Activated naive CD4-positive, alpha-beta T cell treated with anti-CD3 and anti-CD28 coated beads, Interleukin-2, amount 50 U/mL, for 72 hours (primary cell): ENCODE measurements at places on chromosomes 7 and 10. TPM values are rescaled to one million over a fixed set of nuclear protein-coding genes. Genes with fewer than 3 reads are reported as not detected.

DNA sequence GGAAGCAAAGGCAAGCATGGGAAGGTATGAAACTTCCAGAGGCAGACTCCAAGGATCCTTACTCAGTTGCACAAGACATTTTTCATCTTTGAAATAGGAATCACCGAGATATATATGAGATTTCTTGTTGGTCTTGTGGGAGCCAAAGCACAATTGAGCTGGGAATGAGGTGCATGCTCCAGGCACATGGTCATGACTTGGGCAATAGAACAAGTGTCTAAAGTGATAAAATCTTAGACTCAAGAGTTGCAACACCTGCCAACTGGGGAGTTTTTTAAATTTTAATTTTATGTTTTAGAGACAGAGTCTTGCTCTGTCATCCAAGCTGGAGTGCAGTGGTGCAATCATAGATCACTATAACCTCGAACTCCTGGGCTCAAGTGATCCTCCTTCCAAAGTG lies 169.5 kb upstream of the ADCY1 start:
- no peak for DNase-seq

DNA sequence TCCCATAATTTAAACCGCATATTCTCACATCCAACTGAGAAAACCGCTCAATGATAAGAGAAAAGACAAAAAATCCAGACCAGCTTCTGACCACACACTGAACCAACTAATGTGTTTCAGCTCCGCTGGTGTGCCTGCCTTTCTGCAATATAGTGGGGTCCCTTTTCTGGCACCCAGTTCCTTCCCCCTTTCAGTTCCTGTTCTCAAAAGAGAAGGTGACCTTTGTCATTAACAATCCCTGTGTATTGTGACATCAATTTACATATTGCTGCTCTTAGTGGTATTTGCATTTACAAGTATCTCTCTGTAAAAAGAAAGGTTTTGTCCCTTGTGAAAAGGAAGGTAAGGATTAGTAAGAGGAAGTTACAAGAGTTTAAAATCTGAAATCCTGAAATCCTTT lies 1.4 kb downstream of the PPP1R17 start:
- no peak for DNase-seq

GRCh38 chr10:78579995-78580394 lies 488.8 kb upstream of the ZMIZ1 start:
- no peak for DNase-seq

- no peak for DNase-seq
Observed at GRCh38 chr10:126924915-126925300, 19.7 kb downstream of the DOCK1 start.

The IL15RA gene
- total RNA-seq, result 6.6 TPM
